CD4-positive, alpha-beta T cell treated with Interleukin-2 at 100 ng/mL for 4 hours (primary cell): ENCODE measurements at places on chromosomes 2 and 18.

- DNase-seq: no peak
Measured at GRCh38 chr2:226087051-226087450, 687.5 kb downstream of the NYAP2 start.

DNA sequence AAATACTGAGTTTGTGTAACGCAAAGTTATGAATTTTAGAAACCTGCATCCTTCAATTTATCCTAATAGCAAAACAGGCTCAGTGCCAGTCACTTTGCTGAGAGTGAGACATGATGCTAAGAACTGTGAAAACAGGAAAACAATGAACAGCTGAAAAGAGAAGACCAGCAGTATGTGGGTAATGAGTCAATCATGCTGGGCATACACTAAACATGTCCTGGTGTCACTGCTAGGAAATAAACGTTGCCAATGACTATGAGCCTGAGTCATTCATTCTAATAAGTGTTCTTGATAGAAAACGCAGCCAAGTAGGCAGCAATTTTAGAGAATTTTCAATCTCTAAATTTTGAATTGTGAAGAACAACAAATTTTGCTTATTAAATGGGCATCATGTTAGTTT, 237.3 kb downstream of the GALR1 start:
- no peak for DNase-seq

GRCh38 chr2:191333911-191334357, 88.7 kb downstream of the MYO1B start:
- no peak for DNase-seq

GRCh38 chr2:95041060-95041823, 15.7 kb downstream of the MAL start:
- DNase-seq: no peak

DNA sequence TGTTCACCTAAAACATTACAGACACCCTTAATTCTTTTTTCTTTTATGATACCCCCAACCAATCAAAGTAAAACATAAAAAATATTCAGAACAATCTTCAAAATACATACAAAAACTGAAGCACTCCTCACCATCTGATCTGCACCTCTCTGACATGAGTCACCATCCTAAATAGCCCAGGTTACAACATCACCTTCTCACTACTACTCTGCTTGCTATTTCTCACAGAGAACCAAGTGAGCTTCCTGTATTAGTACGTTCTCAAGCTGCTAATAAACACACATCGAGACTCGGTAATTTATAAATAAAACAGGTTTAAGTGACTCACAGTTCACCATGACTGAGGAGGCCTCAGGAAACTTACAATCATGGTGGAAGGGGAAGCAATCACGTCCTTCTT, 183.5 kb downstream of the CBLN2 start:
- no peak for DNase-seq

DNA sequence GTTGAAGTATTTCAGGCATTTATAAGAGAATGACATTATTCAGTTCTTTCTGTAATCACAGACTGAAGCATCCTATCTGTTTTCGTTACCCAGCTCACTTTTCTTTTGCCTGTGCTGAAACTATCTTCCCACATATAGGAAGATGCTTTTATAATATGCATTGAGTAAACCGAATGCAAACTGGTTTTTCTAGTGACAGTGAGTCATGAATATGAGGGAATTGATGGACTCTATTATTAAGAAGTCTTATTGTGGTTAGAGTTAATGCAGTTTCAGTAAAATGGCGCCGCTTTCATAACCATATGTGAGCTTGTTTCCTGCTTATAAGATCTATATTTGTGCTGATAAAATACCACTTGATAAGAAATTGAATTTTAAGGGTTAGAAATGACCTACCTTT, 59.2 kb downstream of the ACVR2A start:
- DNase-seq: no peak

DNA sequence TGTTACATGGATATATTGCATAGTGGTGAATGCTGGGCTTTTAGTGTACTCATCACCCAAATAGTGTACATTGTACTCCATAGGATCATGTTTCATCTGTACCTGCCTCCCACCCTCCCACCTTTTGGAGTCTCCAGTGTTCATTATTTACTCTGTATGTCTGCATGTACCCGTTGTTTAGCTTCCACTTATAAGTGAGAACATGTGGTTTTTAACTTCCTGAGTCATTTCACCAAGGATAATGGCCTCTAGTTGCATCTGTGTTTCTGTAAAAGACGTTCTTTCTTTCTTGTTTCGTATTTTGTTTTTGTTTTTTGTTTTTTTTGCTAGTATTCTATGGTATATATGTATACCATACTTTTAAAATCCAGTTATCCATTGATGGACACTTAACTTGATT, 107.5 kb downstream of the MSTN start:
- DNase-seq: no peak

- no peak for DNase-seq
Measured at GRCh38 chr18:34633368-34633767, 76.7 kb upstream of the DTNA start.

- peak; percentile 42 for DNase-seq
Measured at GRCh38 chr2:233165895-233166661, 85.4 kb upstream of the ATG16L1 start.

GRCh38 chr2:207796585-207797350, 27.1 kb upstream of the FZD5 start:
- DNase-seq: no peak

GRCh38 chr18:80188643-80189530, 58.4 kb downstream of the PARD6G start:
- DNase-seq: no peak

DNA sequence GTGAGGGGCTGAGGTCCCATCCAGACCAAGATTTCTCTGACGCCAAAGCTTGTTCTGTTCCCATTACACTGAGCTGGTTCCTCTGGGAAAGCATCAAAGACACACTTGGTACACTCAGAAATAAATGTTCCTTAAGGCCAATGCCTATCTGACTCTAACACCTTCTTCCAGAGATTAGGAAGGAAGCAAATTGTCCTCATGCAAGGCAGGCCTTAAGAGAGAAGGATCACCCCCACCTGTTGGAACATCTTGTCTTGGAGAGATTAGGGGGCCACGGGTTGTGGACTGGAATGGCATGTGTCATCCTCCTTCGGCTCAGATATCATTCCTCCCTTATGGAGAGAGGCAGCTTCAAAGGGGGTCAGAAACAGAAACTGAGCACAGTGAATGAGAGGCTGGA, 100.2 kb downstream of the ANKRD44 start:
- no peak for DNase-seq

DNA sequence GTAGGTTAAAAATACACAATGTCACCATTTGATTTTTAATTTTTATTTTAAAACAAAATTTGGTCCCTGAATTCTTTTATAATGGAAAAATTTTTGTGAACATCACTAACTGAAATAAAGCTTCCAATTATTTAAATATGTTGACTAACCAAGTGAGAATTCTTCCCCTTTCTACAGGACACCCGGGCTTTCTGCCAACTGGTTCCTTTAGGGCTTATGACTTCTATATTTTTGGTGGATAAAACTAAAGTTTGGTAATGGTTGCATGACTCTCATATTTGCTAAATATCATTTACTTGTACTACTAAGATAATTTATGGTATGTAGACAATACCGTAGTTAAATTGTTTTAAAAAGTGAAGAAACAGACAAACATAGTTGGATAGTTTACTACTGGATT, 291.0 kb upstream of the DOK6 start:
- no peak for DNase-seq

DNA sequence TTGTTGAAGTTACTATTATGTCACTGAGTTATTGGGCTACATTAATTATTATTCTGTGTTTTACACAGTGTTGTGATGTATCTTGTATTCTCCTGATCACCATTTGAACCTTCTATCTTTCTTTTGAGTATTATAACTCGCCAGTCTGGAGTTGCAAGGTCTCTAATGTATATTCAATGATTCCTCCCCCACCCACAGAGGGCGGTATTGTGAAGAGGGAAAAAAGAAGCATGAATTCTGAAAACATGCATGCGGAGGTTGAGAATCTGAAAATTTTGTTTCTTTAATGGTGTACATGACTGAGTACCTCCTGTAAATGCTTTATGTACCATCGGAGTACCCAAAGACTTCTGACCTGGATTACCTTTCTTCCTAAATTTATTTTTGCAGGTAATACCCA, 266.6 kb downstream of the NR4A2 start:
- no peak for DNase-seq

DNA sequence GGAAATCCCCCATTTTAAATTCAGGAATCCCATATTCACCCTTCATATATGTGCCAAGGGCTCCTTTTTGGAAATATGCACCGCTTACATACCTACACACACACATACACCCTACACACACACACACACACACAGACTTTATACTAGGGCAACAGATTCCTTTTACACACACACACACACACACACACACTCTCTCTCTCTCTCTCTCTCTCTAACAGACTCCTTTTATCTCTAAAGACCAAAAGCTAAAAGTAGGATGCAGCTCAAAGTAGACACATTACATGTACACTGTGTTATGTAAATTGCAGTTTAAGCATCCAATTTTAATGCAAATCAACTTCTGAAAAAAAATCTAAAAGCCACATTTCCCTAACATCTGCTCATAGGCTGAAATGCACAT, 130.9 kb upstream of the CAPN13 start:
- no peak for DNase-seq

- DNase-seq: peak; percentile 84
Measured at GRCh38 chr2:86038291-86039081, 67.2 kb downstream of the POLR1A start.

- no peak for DNase-seq
Measured at GRCh38 chr2:144890828-144891227, 370.9 kb upstream of the ZEB2 start.

DNA sequence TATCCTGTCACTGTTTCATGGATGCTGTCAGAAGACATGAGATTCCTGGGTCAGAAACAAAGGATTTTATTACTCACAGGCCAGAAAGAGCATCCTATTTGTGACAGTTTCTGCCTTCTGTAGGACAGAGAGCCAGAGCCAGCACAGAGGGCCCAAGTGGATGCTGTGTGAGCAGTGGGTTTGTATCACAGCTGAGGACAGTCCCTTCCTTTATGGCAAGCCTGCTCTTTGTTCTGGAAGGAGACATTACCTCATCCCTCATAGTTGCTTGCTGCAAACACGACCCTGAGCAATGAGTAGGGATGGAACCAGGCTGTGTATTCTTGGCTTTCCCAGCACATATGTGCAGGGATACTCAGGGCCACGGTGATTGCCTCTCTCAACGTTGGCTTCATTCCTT, 41.6 kb downstream of the ARHGEF4 start:
- no peak for DNase-seq

DNA sequence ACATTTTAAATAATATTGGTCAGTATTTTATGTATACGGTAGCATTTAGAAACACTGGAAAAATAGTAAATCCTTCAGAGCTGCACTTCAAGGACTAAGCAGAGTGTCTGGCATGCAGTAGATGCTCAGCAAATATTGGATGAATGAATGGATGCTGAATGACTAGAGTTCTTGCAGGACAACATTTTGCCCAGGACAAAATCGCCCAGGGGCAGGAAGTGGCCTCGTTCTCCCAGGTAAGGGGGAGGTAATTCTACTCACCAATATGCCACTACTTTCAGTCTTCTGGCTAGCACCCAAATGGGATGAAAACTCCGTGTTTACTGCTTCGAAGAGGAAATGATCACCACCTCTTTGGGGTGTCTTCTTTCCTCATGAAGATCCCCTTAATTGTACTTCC, 4.0 kb upstream of the DGUOK start:
- no peak for DNase-seq

- no peak for DNase-seq
Measured at GRCh38 chr18:75199327-75199726, 9.6 kb downstream of the PTGR3 start.

GRCh38 chr18:65753520-65753919, 2.7 kb downstream of the CDH7 start:
- DNase-seq: no peak

DNA sequence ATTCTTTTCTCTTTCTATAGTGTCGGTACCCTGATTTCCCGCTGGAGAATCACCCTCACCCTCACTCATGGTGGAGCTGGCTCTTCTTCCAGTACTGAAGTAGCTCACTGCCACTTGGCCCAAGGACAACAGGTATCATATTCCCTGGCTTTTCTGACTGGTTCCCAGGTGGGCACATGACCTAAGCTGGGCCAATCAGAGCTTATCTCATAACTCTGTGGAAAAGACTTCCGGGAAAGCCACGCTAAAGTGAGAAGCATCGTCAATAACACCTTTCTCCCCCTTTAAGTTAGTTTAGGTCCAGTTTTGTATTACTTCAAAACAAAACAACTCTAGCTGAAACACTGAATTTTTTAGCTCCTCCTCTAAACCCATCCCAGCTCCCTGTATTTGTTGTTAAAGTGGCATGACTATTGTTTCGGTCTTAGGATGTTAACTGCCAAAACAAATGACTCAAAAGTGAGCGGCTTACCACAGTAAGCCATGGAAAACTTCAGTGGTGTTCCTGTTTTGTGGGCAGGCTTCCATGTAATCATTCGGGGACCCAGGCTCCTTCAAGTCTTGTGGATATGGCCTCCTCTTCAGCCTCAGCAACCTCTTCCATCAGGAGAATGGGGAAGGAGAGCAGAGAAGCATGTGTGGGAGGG, 137.4 kb upstream of the DLX2 start:
- no peak for DNase-seq

GRCh38 chr2:240766072-240766471, 53.9 kb downstream of the KIF1A start:
- no peak for DNase-seq

DNA sequence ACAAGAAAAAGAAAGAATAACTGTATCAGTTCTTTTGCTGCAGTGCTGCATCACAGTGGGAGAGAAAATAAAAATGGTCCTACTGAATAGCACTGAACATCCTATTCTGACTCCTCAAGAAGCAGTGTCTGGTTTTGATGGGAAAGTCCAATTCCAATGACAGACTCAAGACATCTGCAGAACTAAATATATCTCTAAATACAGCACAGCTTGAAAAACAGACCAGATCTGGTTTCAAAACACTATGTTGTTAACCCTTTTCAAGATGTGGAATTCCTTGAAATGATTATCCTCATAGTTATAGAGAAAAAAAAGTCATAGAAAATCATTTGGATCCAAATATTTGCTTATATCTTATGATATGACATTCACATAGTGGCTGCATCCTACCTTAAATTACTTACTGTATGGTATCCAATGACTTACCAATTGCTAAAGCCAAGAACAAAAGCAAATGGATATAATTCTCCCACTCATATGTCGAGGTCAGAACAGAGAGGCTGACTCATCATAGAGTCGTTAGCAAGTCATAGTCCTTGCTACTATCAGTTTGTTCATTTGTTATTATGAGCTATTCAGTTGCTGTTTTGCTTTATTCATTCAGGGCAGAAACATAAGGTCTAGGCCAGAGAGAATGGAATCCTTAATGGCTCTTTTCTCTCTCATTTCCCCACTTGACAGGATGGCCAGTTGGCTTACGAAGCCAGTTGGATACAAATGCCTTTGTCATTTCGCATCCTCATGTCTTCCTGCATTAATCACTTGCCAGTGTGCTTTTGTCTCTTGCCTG, 62.5 kb upstream of the ACVR2A start:
- DNase-seq: no peak

- DNase-seq: no peak
Measured at GRCh38 chr2:46847185-46847710, 68.4 kb downstream of the MCFD2 start.

GRCh38 chr2:127309468-127309867, 15.5 kb upstream of the ERCC3 start:
- no peak for DNase-seq

- no peak for DNase-seq
Measured at GRCh38 chr2:3388412-3388738, 8.9 kb downstream of the TRAPPC12 start.

- no peak for DNase-seq
Measured at GRCh38 chr18:23612434-23613090, 26.3 kb upstream of the NPC1 start.
